ENCODE measurements at places on chromosomes 4 and X.

DNA sequence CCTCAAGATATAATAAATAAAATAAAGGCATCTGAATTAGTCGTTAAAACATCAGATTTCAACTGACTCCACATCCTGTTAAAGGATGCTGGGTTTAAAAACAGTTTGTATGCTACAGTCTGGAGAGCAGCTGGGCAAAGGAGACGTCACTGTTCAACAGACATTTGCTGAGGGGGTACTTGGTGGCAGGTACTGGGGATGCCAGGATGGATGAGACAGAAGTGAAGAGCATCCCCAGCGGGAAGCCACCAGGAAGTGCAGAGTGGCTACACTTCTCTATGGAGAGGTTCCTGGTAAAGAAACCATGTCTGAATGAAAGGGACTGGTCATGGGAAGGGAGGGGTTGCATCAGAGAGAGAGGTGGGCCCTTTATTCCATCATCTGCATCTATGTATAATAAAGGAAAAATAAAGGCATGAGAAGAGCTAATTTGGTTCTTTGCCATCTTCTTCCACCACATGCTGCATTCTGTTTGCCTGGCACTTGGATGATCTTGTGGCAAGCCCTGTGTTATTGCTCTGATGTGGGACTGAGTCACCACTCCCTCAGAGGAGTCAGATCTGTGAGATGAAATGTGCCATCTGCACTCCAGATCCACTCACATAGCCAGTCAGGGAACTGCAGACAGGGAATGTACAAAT is 145.0 kb downstream of the SOWAHB start:
- peak; percentile 86 for DNase-seq

DNA sequence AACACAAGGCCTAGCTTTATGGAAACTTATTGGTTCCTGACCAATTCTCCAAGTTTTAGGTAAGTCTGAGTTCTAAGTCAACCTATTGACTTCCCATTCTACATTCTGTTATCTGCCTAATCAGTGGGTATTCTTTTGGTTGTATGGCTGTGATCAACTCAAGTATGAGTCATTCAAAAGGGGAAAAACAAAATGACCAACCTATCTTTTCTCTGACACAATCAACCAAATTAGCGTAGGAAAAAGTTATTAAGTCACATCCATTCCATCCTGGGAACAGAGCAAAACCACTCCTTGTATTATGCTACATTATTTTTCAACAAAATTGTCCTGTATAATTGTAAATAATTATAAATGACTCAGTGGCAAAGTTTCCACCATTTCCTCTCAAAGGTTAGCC is 136.2 kb downstream of the SHROOM4 start:
- DNase-seq, result no peak

GRCh38 chr4:175823015-175823742 is 11.1 kb upstream of the GPM6A start:
- DNase-seq, result no peak

DNA sequence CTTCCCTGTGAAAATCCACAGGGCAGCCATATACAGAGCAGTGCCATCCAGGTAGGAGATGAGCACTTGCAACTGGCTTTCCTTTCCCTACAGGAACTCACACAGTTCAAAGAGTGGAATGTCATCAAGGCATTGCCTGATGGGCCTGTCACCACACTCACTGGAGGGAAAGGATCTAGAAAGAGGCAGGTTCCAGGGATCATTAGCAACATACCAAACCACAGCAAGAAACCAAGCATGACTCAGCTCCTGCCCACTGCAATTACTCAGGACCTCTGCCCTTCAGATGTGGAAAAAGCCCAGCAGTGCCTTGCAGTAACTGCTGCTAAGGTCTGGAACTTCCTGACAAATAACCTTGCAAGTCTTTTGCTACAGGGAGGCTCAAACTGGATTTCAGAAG is 101.2 kb downstream of the ZNF674 start:
- peak; percentile 64 for DNase-seq

DNA sequence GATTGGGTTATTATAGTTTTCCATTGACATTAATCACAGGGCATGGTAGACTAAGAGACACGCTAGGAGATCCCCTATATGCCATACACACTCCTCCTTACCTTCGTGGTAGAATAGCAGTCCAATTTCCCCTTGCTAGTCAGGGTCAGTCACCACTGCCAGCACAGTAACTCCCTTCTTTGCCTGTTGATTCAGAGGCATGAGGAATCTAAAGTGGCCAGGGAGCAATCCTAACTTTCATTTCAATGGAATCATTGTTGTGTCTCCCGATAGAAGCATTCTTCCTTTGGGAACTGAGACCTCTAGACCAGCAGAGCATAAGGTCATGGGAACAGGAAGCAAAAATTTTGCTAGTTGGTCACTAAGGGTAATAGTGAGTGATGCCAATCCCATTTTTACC is 51.1 kb downstream of the COL25A1 start:
- no peak for DNase-seq

GRCh38 chrX:153763989-153764755 is at the start of gene PLXNB3:
Gene PLXNB3 (plus strand): TSS chrX:153764249. CDS start chrX:153765536, 1,287 bp downstream.
- DNase-seq, result peak; percentile 12

- DNase-seq, result no peak
These were observed 1.4 kb downstream of the CNKSR2 start for GRCh38 chrX:21375708-21376009.

DNA sequence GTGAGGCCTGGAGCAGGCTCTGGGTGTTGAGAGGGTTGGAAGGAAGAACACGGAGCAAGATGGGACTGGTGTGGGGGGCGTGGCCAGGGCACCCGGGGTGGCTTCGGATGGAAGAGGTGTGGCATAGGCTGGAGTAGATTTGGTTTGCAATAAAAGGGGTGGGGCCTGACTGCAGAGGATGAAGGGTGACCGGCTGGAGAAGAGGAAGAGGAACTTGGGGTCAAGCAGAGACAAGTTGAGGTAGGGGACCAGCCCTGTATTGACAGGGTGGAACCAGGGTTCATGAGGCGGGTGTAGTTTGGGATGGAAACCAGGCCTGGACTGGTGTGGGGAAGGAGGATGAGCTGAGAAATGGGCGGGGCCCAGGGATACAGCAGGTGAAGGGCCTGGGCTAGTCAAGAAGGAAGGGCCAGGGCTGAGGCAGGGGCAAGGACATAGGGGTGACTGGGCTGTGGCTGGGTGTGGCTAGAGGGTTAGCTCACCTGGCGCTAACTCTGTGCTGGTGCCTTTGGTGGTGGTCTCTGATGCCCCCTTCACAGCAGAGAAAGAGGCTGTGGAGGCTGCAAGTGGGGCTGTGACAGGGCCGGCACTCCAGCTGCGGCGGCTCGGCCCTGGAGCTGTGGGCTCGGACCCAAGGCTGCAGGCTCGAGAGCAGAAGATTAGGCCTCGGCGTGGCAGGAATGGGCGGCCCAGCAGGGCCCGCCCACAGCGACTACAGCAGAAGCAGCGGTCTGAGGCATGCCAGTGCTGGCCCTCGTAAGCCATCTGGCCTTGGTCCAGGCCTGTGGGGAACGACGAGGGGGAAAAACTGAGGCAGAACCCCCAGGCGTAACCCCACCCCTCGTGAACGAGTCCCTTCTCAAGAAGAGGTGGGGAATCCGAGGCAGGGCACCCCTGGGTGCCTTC is 5.0 kb downstream of the PLP2 start:
- DNase-seq, result no peak

DNA sequence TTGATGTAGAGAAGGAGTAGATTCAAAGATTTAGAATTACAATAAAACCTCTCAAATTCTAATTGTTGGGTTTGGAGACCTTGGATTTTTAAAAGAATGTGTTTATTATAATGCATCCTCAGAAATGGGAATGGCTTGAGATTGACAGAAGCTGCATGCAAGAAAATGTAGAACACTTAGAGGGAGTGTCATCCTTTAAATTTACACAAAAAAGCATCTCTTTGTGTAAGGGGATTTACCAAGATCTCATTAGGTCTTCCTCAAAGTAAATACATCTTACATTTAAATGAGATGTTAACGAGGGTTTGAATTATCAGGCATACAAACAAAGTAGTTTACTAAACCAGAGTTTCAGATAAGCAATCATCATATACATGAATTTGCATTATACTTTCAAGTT is 615.0 kb downstream of the FAM133A start:
- no peak for DNase-seq

- DNase-seq, result peak; percentile 12
These were observed 51.5 kb downstream of the SEL1L3 start for GRCh38 chr4:25811374-25811690.

- DNase-seq, result no peak
These were observed 88.6 kb upstream of the DHRSX start for GRCh38 chrX:2589186-2590020.

DNA sequence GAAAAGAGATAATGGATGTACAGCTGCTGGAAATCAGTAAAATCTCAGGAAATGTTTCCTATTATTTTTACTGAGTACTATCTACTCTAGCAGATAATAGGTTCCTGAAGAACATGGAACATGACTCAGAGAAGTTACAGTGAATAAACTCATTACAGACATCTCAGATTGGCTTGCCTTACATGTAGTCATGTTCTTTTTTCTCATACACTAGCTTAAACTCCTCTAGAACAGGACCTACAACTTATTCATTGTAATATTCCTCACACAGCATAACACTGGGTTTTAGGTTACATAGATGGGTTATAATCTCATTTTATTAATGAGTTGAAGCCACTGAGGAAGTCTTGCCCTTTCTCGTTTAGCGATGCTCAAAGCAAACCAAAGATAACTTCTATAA is 86.9 kb upstream of the BMP2K start:
- no peak for DNase-seq

- no peak for DNase-seq
These were observed 11.6 kb upstream of the ING2 start for GRCh38 chr4:183493246-183493645.

DNA sequence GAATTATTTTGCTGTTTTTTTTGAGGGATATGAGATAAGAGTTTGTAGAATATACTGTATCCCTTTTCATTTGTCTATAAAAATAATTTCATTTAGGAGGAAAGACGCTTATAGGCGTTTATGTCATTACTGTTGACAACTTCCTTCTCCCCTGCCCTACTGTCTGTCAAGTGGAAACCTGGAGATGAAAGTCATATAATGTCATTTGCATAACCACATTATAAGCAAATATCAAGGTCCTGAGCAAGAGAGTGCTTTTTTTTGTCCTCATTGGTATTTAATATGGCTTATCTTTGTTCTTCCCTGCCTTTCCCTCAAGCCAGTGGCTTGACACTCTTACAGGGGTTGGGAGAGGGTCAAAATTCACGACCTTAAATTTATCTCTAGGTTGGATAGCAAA is 55.8 kb downstream of the LRP2BP start:
- DNase-seq, result no peak

All from astrocyte of the cerebellum (primary cell).